C1 segment of cervical spinal cord (tissue), 14 donors: ENCODE measurements at places on chromosomes 7 and 10.

DNA sequence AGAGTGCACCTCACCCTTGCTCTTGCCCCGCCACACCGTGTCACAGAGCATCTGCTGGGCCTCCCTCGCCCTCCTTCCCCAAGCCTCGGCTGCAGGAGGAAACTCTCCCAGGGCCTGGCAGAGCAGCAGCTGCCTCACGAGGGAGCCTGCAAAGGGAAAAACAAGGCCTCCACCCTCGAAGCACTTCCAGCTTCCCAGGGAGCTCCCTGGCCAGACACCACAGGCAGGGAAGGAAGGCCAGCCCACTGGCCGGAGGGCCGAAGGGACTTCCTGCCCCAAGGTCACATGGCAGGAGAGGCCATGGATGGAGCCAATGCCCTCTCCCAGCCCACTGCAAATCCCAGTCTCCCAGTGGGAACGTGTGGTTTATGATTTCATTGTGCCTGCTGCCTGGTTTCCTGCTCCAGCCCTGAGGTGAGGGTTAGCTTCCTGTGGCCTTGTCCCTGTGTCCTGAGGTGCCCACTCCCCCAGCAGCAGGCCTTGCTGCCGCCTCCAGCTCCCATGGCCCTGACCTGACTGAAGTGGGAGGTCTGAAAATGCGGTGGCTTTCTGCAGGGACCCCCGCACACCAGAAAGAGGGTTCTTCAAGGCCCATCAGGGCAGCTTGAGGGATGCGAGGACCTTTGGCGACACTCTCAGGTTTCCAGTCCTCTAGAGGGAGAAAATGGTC, 100.5 kb upstream of the PPIF start:
- peak; percentile 80 for DNase-seq

DNA sequence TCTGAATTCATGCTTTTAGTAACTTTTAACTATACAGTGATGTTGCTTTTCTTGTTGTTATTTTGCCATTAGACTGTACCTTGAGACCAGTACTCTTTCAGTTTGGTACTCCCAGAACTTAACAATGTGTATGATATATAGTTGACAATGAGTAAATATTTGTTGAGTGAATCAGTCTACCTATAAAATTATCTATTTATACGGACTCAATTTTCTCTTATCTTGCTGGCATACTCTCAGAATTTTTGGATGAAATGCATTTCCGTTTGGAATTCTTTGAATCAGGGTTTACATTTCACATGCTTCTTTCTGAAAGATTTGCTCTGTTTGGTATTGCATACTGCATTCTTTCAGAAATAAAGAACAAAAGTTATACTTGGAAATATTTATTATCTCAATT, 47.8 kb upstream of the LRRC17 start:
- DNase-seq = no peak

DNA sequence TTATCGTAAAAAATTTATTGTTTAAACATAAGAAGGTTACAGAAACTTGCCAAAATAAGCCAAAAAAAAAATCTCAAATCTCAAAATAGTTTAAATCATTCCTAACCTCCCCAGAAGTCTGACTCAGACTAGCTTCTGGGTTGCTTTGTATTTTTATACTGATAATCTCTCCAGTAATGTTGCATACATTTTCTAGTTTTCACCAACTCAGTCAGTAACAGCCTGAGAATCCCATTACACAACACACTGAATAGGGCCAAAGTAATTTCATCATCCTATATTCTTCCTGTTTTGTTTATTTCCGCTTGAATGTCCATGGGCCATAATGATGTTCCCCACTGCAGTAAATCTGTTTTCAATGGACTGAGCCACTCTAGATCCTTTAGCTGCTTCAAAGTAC, 478.5 kb downstream of the GPAM start:
- no peak for DNase-seq

GRCh38 chr7:138776166-138776833, 21.5 kb upstream of the TMEM213 start:
- no peak for DNase-seq

DNA sequence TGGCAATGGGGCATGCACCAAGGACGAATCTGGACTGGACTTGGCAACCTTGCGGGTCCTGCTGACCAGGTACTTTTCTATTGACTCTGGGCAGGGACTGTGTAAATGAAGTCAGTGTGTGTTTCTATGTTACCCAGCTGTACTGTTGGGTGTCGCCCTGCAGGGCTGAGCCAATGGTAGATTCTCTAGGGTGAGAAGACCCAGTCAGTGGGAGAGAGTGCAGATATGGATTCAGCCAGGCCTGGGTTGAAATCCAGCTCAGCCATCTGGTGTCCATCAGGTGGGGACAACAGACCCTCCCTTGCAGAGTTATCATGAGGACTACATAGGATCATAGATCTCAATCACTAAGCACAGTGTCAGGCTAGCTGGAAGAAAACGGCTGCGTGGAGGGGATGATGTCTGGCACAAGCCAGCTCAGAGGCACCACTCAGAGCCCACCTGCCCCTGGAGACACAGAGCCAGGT, 4.9 kb upstream of the PPIF start:
- no peak for DNase-seq

DNA sequence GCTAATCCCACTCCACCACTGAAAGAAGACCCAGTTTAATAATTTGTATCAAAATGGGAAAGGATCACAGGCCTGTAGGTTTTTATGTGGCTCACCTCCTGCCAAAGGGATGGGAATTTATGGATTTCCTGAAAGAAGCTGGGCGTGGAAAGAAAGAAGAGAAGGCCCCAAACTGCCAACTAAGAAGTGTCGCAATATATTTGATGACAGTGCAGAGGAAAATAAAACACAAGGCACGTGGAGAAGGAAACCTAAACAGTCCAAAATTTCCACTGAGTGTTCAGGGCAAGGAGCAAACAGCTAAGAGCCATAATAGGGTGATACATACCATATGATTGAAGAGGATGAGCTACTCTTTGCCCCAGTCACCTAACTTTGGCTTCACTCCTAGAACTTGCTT, 667.2 kb downstream of the GATA3 start:
- no peak for DNase-seq

DNA sequence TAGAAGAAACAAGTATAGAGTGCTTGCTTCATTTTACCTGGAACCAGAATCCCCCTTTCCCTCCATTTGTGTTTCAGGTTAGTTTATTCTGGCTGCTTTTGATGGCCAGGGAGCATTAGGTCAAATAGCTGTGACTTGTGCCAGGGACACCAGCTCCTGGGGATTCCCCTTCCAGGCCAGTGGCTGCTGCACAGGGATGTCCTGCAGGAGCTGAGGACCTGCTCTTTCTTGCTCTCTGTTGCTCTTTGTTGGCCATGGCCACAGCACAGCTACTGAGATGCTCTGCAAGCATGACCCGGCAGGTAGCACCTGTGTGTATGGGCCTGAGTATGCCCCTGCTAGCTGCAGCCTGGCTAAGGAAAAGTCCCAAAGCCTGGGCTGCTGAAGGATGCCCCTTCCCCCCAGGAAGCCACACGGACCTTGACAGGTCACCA, 208.9 kb downstream of the EBF3 start:
- DNase-seq = no peak

DNA sequence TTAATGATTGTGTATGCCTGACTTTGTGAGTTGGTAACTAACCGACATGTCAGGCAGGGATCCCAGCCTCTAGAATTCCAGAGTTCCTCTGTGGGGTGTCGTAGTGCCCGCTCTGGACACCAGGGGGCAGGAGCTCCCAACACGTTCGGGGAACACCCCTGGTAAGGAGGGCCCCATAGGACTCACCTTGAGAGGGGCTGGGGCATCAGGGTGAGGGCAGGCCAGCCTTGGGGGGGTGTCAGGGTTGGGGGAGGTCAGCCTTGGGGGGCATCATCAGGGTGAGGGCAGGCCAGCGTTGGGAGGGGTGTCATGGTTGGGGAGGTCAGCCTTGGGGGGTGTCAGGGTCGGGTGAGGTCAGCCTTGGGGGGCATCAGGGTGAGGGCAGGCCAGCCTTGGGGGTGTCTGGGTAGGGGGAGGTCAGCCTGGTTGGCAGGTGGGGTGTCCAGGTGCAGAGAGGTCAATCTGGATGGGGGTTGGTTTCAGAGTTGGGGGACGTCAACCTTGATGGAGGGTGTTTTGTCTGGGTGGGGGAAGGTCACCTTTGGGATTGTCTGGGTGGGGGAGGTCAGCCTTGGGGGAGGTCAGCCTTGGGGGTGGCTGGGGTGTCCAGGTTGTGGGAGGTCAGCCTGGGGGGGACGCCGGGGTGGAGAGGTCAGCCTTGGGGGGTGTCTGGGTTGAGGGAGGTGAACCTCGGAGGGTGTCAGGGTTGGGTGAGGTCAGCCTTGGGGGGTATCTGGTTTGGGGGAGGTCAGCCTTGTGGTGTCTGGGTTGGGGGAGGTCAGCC, 45.6 kb upstream of the SUN1 start:
- DNase-seq = no peak

DNA sequence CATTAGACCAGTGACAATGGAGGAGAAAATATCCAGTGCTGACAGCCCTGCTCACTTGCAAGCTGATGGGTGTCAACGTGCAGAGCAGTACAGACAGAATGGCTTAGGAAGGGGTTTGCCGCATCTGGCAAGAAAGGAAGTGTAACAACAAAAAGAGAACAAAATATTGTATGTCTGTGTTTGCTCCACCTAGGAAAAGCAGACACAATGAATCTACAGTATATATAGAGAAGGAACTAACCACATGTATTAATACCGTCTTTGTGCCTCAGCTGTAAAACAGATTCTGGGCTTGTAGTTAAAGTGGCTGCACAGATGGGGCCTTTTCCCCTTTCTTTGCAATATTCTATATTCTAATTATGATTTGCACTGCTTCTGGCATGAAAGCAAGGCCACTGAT, 281.1 kb upstream of the MEOX2 start:
- no peak for DNase-seq

GRCh38 chr10:93369588-93370164, 112.5 kb downstream of the MYOF start:
- no peak for DNase-seq

- DNase-seq = no peak
These were observed 4.1 kb upstream of the VPS26A start for GRCh38 chr10:69119896-69120295.

DNA sequence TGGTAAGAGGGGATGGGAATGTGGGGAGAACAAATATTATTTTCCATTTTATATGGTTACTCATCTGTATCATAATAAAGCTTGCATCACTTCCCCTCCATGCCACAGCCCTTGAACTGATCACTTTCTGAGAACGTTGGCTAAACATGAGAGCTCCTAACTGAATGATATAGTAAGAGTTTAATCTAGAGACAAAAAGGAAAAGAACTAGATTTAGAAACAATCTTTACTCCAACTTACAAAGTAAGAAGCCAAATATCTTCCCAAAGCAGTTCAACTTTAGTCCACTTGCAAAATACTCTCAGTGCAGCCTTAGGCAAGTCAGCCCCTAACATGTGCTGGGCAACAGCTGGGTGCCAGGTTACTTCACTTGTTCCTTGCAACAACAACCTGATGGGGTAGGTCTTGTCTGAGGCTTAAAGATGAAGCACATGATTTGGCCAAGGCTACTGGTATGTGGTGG, 20.3 kb downstream of the SMURF1 start:
- no peak for DNase-seq

DNA sequence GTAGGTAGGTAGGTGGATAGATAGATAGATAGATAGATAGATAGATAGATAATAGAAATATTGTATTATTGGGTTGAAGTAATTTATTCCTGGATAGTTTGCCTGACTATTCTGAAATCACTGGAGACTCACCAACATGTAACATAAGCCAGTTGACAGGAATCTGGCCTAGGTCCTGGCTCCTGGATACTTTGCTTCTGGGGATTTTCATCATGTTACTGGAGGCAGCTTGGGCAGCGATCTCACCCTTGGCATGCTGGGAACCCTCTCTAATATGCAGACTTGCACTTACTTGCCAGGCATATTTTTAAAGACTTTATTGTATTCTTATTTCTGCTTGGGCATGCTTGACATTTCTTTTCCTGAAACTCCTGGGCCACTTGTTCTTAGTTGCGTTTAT, 709.1 kb upstream of the FZD8 start:
- no peak for DNase-seq

- no peak for DNase-seq
These were observed 5.4 kb upstream of the YWHAG start for GRCh38 chr7:76364198-76364584.

- DNase-seq = no peak
These were observed 52.4 kb downstream of the ABCB1 start for GRCh38 chr7:87548123-87548919.

DNA sequence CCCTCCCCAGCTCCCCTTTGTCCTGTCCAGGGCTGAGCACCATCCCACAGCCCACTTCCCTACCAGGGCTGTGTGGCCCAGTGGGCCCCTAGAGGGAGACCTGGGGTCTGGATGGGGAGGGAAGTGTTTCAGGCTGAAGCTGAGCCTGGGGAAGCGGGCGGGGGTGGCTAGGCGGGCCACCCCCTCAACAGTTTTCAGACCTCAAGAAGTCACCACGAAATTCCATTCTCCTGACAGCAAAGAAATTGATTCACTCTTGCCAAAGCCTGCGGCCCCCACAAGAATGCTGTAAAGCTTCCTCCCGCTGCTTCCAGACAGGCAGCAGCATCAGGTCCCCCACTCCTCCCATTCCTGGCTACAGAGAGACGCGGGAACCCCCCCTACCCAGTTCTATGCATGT, 2.5 kb upstream of the LFNG start:
- DNase-seq = no peak

DNA sequence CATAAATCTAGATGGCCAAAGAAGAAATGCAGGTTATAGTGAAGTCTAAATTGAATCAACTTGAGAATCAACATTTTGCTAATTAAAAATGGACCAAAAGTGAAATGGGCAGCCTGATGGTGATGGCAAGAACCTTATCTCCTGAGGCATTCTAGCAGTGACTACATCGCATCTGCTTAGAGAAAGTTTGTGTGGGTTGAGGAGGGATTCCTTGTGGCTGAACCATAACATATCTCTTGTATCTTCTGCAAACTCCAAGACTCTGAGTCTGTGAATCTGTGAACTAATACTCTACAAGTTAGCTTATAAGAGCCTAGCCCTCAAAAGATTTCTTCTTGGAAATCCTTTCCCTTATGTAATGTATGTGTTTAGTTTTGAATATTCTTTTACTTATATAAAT, 85.6 kb downstream of the PRKG1 start:
- no peak for DNase-seq

- peak; percentile 59 for DNase-seq
These were observed 187.4 kb upstream of the GRB10 start for GRCh38 chr7:50970092-50970491.
